AG09309 (cell line): ENCODE measurements at places on chromosomes 12 and 14.

DNA sequence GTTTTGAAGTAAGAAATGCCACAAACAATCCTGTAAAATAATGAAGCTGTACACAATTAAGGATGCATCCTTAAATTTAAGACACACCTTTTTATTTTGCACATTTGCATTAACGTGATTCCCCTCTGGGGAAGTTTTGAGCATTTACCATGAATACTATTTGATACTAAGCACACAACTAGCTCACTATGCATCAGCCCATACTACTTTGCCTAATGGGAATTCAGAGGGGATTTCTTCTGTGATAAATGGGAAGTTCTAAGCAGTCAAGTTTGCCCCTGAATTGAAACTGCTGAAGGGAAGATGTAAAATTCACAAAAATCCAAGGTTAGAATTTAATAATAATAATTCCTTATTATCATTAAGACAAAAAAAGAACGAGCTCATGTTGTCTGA is 27.4 kb downstream of the SINHCAF start:
- no peak for DNase-seq

DNA sequence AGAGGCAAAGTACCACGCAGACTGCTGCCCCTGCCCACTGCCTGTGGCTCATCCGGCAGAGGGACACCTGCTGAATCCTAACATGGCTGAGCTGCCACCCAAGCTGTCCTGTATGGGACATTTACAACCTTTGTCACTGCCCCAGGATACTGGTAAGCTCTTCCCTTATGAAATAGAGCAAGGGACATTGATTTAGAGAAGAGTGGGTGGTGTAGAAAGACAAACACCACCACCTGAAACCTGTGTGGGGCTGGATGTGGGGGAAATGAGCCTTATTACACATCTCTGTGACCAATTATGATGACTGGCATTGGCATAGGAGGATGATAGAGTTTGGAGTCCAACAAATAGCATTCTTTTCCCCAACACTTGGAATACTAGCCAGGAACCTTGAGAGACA is 81.2 kb upstream of the GZMB start:
- no peak for DNase-seq

GRCh38 chr14:23162800-23163199 is 20.7 kb downstream of the SLC7A8 start:
- no peak for DNase-seq

DNA sequence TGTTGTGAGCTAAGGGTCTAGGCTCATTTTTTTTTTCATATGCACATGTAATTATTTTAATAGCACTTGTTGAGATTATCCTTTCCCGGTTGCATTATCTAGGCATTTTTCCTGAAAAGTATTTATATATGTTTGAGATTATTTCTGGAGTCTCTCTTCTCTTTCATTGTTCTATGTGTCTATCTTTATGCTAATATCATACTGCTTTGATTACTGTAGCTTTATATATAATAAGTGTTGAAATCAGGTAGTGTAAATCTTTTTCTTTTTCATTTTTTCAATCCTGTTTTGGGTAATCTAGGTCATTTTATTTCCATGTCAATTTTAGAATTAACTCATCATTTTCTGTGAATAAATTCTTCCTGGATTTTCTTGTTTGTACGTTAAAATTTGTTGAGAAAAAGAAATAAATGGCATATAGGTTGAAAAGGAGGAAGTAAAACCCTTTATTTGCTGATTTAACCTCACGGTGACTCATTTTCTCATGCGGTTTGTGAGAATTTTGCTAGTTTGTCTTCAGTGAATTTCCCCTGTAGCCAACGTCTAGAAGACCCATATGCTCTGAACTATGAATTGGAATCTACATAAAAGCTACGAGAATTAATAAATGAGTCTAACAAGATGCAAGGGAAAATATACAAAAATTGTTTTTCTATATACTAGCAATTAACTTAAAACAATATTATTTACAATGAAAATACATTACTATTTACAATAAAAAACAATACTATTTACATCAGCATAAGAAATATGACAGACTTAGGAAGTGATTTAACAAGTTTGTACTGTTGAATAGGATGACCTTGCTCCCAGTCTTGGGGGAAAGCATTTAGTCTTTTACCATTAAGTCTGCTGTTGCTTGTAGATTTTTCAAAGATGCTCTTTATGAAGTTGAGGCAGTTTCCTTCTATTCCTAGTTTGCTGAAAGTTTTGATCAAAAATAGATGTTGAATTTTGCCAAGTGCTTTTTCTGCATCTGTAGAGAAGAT is 105.0 kb downstream of the SNAPC1 start:
- DNase-seq, result no peak

GRCh38 chr12:51218607-51219161 is 822 bp upstream of the POU6F1 start:
- DNase-seq, result no peak
